ENCODE measurements at places on chromosomes 6 and 20.
A peak's percentile ranks its signal among the peaks of the same experiment; 100 is the strongest.

DNA sequence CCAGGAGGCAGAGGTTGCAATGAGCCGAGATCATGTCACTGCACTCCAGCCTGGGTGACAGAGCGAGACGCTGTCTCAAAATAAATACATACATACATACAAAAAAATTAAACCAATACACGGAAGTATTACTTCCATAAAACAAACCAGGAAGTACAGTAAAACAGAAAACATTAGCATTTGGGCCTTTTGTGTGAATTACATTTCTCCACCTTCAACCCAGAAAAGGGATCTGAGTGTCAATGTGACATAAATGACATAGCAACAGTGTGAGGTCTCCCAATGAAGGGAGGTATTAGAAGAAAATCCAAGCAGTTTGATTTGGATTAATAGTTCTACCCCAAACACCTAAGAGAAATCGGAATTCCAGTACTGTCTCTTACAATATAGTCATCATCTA, 10.1 kb downstream of the CSNK2A1 start:
- DNase-seq: no peak

DNA sequence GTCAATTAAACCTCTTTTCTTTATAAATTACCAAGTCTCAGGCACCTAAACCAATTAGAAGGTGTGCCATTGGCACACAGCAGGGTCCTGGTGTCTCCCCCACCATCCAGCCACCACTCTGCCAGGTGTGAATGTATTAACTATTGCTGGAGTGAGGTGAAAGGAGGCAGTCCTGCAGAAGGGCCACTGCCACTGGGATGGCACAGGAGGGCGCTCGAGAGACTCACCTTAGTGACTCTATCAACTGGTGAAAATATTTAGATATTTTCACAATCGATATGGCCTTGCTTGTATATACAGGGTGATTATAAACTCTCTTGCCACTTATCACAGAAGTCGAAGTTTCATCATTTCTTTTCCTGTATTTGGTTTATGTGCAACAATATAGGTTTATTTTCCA, 145.6 kb upstream of the ESR1 start:
- no peak for DNase-seq

DNA sequence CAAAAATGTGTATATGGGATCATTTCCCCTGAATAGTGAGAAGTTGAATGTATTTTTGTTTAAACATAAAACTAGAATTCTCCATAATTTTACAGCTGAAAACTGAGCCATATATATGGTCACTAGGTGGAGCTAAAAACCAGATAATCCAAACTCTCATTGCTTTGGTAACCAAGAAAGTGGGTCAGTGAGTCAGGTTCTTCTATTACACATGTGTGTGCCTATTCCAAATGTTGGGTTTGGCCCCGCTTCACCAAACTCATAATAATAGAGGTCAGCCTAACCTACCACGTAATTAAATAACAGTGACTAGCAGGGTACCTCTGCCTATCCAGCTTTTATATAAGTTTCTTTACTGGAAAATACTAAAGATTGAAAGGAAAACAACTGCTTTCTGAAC, 19.3 kb upstream of the RNGTT start:
- peak; percentile 93 for DNase-seq

DNA sequence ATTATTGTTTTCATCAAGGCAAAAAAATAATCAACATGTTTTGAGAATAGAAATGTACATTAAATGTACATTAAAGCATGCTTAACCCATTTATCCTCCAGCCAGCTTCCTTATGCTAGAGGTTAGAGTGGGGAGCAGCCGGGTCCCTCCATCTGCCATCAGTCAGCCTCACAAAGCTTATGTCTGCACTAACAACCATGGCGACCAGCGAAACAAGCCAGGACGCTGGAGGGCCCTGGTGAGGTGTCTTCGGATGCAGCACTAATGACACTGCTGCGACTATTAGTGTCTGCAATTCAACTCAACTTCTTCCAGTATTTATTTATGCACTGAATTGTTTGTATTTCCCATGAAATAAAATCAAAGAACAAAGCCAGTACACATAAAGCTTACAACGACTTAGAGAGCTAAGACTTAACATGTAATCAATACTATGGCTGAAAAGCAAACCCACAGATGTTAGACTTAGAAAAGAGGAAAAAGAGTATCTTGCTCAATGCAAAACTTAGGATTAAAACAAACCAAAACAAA, 6.8 kb downstream of the CLDN20 start:
- no peak for DNase-seq

DNA sequence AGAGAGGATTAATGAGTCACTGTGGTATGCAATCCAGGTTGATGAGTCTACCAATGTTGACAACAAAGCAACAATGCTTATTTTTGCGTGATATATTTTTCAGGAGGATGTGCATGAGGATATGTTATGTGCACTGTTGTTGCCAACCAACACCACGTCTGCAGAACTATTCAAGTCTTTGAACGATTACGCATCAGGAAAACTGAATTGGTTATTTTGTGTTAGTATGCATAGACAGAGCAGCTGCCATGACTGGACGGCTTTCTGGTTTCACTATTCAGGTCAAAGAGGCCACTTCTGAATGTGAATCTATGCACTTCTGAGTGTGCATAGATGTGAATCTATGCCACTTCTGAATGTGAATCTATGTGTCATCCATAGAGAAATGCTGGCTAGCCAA, 134.0 kb upstream of the GRIK2 start:
- DNase-seq: no peak

GRCh38 chr6:121879149-121879548, 443.7 kb downstream of the GJA1 start:
- peak; percentile 95 for DNase-seq

Measured in fibroblast of the aortic adventitia (primary cell).